ENCODE measurements at places on chromosomes 16 and 17.
A peak's percentile ranks its signal among the peaks of the same experiment; 100 is the strongest.

DNA sequence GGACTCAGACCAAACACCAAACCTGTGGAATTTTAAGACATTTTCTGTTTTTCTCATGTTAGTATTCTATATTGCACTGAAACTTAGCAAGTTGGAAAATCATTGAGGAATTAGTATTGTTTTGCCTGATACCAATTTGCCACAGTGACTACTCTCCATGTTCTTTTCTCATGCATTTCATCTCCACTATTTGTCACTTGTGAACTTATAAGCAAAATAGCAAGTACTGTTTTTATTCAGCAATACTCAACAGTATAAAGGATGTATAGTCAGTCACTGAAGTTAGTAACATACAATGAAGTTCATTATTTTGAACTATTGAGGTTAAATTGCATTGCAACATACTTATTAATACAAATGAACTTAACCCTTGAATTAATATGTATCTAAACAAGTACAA lies 5.8 kb upstream of the VPS35L start:
- no peak for DNase-seq

DNA sequence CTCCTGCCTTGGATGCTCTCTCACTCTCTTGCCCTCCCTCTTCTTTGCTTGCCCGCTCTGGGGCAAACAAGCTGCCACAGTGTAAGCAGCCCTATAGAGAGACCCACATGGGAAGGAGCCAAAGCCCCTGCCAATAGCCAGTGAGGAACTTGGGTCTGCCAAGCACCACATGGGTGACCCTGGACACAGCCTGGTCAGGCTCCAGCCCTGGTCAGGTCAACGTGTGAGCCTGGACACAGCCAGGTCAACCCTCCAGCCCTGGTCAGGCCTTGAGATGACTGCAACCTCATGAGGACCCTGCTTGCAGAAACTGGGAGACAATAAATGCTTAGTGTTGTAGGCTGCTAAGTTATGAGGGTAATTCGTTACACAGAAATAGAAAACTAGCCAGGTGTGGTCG lies 14.3 kb upstream of the PHOSPHO1 start:
- DNase-seq: no peak

GRCh38 chr17:60049936-60050335 lies 28.8 kb downstream of the HEATR6 start:
- DNase-seq: no peak

DNA sequence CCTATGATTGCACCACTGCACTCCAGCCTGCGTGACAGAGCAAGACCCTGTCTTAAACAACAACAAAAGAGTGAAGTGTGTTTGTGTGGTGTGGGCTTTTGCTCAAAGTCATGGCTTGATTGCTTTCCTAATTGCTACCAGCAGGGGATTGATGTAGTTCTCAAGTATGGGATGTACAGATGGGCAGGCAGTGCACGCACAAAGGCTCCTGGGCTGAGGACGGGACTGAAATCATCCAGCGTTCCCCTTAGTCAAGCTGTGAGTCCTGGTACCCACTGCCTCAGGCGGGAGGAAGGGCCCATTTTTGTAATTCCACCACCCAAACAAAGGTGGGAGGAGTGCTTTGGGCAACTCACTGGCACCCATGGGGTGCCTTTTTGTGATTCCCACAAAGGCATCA lies 47.3 kb downstream of the GDE1 start:
- DNase-seq: no peak

DNA sequence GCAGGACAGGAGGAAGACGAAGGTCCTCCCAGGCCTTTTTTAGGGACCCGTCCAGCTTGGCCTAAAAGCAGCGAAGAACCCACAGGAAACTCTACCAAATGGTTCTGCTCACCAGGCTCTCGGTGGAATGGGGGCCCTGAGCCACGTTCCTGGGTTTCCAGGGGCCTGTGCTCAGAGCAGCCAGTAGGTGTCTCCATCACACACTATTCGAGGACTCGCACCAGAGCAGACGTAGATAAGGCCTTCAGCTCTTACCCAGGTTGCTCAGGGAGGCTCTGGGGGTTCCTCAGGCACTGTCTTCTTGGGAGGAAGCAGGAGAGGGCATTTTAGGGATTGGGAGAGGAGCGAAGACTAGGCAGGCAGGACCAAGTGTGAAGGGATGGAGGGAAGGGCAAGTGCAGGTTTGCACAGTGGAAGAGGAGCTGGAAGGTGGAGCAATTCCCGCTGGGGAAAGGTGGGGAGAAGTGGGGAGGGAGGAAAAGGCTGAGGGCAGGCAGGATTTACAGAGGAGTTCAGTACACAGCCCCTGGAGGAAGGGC lies 157.1 kb downstream of the RGS9 start:
- peak; percentile 47 for DNase-seq

- no peak for DNase-seq
Measured at GRCh38 chr17:2925011-2925410, 128.8 kb downstream of the RAP1GAP2 start.

GRCh38 chr17:58312021-58312630 lies 16.5 kb downstream of the TSPOAP1 start:
- no peak for DNase-seq

Measured in hypothalamus (tissue), 51 donors.